Renal pelvis (tissue), 12 donors: ENCODE measurements at places on chromosomes 3 and 15.

- DNase-seq, result no peak
Observed at GRCh38 chr15:46178138-46178537, 543.3 kb downstream of the SQOR start.

DNA sequence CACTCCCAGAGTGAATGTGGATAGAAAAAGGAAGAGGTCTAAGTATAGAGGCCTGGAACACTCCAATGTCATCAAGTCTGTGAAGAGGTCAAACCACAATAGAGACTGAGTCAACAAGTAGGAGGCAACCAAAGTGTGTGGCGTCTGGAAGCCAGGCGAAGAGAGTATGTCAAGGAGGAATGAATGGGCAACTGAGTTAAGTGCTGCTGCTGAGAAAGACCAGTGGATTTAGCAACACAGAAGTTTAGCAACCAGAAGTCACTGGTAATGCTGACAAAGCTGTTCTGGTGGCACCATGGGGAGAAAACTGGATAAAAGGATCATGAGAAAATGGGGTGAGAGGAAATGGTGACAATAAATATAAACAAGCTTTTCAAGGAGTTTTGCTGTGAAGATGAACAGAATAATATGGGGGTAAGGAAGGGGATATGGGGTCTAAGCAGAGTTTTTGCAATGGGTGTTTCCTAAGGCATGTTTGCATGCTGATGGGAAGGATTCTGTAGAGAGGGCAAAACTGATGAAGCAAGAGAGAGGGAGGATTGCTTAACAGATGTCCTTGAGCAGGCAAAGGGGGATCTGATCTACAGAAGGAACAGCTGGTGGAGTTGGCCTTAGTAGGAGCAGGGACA lies 38.4 kb downstream of the PCOLCE2 start:
- no peak for DNase-seq

GRCh38 chr3:260898-261297 lies 64.3 kb downstream of the CHL1 start:
- no peak for DNase-seq

DNA sequence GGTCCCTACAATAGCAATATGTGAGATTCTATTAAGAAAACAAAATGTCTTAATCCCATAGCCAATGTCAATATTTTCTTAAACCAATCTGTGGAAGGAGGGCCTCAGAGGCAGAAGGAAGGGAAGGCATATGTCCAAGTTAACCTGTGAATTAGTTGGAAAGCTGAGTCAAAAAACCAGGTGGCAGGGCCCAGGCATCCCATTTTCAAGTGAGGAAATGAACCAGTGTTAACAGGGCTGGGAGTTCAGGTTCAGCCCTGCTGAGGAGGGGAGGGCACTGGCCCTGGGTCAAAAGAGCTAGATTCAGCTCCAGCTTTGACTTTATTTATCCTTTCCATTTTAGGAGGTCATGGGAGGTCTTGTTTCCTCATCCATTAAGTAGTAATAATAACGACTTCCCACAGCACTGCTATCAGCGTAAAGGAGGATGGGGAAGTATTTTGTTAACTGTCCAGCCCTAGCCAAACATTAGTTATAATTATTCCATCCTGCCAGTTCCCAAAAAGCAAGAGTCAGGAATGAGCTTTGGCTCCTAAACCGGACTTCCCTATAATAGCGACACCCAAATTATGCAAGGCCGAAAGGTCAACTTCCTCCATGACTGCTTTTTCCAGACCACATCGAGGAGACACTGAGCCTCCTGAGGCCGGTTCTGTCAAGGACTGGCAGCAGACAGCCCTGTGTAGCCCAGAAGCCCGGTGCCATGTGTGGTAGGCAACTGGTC lies 3.2 kb downstream of the MASP1 start:
- no peak for DNase-seq

DNA sequence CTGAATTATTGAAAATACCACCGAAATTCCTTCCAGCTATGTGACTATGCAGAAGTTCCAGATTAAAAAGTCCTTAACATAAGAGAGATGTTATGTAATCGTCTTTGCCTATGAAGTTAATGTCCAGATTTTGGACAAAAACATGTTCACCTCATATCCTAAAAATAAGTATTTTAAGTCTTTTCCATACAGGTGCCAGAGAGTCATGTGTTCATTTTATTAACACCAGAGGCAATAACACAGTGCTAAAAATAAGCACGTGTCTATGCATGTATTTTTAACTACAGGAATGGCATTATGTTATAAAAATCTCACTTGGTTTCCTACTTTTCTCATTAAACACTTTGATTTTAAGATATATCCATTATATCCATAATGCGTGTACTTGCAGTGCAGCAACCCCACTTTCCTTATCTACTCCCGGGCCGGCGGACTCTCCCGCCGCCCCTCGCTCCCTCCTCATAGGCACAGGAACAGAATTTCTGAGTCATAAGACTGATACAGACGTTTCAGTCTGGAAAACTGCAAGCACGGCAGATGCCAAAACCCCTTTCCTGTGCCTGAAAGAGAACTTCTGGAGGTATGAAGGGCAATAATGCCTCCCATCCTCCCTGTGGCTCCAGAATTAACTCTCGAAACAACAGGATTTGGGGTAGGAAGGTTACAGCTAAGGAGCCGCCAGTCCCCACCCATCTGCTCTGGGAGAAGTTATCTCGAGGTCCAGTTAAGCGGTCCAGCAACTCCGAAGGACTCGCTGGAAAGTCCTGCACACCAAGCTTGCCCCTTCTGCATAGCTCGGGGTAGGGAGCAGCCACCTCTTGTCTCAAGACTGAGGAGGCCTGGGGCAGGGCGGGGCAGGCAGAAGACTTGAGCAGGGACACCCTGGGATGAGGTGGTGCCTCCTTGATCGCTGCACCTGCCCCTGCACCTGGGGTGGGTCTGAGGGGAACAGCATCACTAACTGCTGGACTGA lies 22.3 kb upstream of the PSTPIP1 start:
- DNase-seq, result no peak

- no peak for DNase-seq
Observed at GRCh38 chr3:178244733-178245709, 291.2 kb upstream of the KCNMB2 start.

DNA sequence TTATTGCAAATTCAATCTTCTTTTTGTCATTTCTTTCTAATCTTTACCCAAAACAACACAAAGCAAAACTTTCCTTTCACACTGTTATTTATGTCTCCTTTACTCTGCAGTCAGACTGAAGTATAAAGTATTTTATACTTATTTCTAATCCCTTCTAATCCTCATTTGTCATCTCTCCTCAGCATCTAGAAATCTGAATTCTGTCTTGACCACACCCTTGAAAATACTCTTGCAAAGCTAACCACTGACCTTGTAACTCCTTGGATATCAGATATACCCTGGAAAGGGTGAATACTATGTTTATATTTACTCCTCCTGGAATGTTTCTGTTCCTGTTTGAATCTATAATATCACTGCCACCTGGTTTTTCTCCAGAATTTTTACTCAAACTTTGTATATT lies 481.1 kb downstream of the ZNF385D start:
- DNase-seq, result no peak

DNA sequence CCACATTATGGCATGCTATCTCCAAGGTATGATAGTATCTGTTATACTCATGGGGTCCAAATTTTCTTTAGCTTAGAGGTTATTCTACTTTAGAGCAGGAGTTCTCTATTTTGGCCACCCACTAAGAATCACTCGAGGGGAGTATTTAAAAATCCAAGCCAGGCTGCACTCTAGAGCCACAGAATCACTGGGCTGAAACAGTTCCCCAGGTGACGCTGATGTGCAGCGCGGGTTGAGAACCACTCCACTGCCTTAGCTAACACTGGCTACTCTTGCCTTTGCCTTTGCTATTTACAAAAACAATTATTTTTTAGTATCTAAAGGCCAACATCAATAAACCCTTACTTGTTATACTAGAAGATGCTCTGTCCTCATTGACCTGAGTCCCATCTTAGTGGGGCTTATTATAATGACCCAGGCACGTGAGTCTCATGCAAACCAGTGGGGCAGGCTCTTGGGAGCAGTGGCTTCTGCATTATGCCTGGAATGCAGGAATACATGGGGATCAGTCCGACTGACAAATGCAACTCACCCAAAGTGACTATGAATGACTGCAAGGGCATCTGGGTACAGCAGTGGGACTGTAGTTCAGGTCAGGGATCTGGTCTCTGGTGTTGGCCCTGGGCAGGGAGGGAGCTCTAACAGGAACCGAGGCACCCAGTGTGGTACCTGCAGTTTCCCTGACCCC lies 21.7 kb upstream of the CGNL1 start:
- DNase-seq, result peak; percentile 48

DNA sequence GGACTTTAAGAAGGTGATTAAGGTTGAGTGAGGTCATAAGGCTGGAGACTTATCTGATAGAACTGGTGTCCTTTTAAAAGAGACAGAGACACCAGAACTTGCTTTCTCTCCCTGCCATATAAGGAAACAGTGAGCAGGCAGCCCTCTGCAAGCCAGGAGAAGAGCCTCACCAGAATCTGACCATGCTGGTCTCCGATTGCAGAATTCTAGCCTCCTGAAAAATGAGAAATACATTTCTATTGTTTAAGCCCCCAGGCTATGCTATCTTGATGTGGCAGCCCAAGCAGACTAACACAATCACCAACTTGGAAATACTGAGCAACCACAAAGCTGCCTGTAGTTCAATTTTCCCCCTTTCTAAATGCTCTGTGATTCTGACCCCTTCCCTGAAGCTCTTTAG lies 161.4 kb upstream of the RARB start:
- DNase-seq, result no peak

- no peak for DNase-seq
Observed at GRCh38 chr3:53704363-53704725, 141.9 kb downstream of the CHDH start.

DNA sequence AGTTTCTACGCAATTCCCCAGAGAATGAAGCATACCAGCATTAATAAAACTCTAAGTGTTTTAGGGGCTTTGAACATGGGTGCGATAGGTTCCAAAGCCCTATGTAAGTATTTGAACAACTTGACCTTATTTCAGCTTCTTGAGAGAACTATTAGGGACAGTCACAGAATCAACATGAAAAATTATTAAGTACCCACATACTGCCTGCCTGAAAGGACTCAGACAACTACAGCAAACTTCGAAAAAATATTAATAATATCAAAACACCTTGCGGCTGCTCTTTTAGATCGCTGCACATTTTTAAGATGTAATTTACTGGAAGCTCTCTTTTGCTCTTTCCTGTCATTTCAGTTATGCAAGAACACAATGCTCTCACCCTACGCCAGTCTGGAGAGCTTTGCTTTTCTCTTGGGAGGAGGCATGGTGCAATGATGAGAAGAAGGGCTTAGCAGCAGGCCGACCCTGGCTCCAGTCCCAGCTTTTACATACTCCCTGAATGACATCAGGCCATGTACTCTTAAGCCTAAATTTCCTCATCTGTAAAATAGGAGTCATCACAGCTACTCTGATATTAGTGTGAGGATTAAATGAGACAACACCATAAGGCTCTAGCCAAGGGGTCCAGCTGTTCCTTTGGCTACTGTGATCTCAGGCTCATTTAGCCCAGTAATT lies 640.7 kb downstream of the FHIT start:
- no peak for DNase-seq

DNA sequence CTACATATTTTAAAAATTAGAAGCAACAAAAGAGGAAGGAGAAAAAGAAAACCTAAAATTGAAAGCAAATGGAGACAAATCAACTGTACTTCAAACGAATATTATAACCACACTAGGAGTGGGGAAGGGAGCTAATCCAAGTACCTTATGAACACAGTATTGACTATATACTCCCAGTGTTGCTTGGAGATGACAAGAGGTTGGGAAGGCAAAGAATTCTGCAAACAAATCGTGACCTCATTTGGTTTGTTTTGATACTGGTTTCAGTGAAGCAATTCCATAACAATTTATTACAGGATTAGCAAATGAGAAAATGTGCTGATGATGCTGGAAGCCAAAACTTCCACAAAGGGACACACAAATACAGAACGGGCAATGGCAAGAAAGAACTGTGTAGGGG lies 268.1 kb downstream of the ULK4 start:
- DNase-seq, result no peak

DNA sequence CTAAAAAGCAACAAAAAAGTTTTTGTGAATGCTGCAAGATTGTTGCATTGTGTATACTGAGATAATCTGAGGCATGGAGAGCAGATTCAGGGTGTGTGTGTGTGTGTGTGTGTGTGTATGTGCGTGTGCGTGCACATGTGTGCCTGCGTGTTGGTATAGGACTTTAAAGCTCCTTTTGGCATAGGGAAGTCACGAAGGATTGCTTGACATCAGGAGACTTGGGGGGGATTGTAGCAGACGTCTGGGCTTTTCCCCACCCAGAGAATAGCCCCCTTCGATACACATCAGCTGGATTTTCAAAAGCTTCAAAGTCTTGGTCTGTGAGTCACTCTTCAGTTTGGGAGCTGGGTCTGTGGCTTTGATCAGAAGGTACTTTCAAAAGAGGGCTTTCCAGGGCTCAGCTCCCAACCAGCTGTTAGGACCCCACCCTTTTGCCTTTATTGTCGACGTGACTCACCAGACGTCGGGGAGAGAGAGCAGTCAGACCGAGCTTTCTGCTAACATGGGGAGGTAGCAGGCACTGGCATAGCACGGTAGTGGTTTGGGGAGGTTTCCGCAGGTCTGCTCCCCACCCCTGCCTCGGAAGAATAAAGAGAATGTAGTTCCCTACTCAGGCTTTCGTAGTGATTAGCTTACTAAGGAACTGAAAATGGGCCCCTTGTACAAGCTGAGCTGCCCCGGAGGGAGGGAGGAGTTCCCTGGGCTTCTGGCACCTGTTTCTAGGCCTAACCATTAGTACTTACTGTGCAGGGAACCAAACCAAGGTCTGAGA lies 4.7 kb downstream of the BHLHE40 start:
- DNase-seq, result no peak

GRCh38 chr15:80007532-80007931 lies 36.5 kb upstream of the BCL2A1 start:
- DNase-seq, result no peak

DNA sequence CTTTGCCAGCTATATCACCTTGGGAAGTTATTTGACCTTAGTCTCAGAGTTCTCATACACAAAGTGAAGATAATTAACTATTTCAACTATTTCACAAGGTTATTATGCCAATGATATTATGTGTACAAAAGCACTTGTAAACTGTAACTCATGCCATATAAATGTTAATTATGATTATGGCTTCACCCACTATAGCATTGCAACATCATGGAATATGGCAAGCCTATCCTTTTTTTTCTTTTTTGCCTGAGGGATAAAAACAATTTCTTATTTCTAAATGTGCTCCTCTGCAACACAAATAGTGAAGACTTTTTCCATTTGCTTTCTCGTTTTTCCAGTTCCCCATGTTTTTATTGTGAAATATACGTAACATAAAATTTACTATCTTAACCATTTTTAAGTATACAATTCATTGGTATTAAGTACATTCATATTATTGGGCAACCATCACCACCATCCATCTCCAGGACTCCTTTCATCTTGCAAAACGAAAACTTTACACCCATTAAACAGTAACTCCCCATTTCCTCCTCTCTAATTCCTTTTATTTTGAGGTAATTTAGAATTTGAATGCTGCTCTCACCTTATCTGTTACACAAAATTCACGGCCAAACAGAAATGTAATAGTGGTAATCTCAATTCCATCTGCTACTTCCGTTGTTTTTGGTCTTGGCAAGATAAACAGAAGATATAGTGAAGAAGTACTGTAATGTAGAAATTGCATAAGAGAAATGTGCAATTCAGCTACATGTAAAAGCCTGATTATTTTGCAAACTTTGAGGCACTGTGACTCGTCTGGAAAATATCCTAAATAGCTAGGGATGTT lies 46.3 kb downstream of the NANOGP8 start:
- DNase-seq, result no peak
